ENCODE measurements at places on chromosomes 7 and 10. TPM values are rescaled to one million over a fixed set of nuclear protein-coding genes. Genes with fewer than 3 reads are reported as not detected.

- DNase-seq = peak; percentile 50
Observed at GRCh38 chr7:131302876-131303707, 24.6 kb upstream of the MKLN1 start.

DNA sequence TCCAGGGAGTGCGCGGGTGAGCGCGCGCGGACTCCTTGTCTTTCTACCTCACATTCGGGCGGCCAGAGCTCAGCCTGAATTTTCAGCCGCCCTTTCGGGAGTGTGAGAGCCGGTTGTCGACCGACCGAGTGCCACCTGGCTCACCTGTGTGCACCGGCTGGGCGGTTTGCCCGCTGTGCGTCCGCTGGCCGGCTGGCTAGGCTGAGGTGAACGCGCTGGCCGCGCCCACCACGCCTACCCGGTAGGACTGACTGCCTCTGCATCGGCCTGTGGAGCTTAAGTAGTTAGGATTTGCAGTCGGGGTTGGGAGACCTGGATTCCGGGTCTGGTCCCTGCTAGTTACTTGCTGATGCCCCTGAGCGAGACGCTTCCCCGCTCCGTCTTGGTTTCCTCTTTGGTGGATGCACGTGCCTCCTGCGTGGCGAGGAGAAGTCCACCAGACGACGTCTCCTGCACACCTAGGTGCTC, 553 bp downstream of the TSPAN15 start:
- DNase-seq = no peak

- peak; percentile 25 for DNase-seq
Observed at GRCh38 chr7:137717811-137718271, 128.9 kb downstream of the DGKI start.

DNA sequence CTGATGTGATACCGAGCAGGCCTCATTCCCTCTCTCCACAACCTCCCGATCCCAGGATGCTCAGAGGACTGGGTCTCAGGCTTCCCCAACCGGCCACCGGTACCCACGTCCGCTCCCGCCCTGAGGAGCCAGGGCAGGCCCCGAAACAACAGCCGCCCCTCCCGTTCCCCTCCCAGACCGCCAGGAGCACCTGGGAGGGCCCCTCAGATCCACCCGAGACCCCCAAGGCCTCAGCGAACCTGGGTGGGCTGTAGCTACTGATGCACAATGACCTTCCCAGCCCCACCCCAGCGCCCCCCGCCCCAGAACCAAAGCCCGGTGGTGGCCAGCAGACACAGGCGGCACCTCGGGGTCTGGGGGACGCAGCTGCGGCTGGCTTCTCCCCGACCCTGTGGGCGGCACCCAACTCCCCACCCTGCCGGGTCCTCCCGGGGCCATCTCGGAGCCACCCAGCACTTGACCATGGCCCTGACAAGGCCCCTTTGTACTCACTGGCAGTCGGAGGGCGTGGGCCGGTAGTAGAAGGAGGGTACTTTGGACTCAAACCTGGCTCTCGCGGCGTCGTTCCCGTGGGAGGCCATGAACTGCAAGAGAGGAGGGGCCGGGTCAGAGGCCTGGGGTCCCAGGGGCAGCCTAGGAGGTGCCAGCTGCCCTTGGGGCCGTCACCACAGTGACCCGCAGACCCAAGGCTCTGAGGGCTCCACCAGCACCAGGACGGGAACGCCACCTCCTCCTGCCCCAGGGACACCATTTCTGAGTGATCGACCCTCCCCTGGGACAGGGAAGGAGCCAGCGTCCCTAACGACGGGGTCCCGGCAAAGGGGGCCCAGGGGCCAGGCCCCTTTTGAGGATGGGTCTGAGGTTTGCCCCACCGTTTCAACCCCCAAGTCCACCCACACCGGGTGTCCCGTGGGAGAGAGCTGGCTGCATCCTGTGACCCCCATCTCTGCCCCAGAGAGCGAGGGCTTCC, 28.1 kb downstream of the ADAP1 start:
- DNase-seq = peak; percentile 18

DNA sequence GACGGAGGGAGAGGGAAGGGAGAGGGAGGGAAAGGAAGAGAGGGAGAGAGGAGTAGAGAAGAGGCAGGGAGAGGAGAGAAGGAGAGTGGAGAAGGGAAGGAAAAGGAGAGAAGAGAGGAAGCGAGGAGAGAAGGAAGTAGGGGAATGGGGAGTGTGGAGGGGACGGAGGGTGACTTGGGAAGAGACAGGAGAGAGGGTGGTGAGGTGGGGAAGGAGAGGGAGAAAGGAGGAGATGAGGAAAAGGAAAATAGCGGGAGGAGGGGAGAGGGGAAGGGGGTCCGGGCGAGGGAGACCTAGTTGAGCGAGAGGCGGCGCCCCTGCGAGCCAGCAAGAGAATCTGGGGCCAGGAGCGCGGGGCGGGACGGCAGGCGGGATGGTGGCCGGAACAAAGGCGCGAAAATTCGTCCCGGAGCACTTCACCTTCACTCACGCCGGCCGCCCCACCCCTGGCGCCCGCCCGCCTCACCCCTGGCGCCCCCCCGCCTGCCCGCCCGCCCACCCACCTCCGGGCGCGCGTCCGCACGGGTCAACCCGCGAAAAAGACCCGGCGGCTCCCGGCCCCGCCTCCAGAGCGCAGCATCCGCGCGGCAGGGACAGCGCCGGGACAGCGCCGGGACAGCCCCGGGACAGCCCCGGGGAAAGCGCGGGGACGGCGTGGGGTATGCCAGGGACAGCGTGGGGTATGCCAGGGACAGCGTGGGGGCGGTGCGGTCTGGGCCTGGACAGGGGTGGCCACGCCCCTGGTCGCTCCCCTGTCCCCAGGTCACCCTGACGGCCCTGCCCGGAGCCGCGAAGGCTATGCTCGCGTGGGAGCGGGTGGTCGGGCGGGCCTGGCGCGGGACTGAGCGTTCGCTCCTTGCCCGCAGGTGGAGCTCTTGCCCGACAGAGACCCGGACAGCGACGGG, 4.2 kb downstream of the VSTM2A start:
- DNase-seq = no peak

DNA sequence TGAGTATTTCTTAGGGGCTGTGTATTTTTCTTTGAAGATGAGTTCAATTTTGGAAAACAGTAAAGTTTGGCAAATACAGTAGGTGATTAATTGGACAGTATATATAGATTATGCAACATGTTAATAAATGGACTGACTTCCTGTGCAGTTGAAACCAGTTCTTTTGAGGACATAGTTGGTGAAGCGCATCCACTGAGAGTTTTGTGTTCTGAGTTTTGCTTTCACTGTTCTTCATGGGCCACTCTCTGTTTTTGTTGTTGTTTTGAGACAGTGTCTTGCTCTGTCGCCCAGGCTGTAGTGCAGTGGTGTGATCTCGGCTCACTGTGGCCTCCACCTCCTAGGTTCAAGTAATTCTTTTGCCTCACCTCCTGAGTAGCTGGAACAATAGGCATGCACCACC, 109.0 kb downstream of the SDHAF3 start:
- DNase-seq = no peak

- DNase-seq = no peak
Observed at GRCh38 chr7:75734586-75735458, 3.9 kb downstream of the HIP1 start.

GRCh38 chr7:100691676-100692577, 2.1 kb downstream of the GIGYF1 start:
- DNase-seq = peak; percentile 82

DNA sequence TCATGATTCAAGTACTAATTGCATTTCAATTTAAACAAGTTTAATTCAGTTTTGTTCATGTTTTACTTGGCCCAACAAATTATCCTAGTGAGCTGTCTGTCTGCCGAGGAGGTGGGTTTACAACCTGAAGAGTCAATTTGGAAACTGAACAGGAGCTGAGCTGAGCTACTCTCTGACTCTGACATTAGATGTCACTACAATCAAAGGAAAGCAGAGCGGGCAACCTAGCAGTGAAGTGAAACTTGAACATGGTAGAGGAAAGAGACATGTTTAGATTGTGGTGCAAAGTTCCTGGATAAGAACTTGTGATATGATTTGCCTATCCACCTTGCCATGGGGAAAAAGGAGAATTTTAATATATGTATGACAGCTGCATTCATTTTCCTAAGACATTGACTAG, 9.6 kb upstream of the AGR3 start:
- no peak for DNase-seq

GRCh38 chr7:21367537-21367936, 60.3 kb upstream of the SP4 start:
- DNase-seq = no peak

DNA sequence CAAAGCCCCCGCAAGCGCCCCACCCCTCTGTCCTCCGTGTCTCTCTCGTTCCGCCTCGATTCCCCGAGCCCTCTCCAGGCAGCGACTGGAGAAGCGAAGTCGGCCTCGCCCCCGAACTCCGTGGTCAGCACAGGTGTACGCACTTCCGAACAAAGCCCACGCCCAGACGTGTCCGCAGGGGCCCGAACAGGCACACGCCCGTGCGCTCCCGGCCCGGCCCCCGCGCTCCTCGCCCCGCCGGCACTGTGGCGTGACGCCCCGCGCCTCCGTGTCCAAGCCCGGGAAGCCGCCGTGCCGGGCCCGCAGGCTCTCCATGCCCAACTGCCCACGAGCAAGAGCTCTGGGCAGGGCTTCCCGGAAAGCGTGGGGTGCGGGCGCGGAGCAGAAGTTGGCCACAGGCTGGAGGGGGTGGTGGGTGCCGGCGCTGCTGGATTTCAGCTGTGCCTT, 662 bp downstream of the NRCAM start:
- no peak for DNase-seq

- peak; percentile 62 for DNase-seq
Observed at GRCh38 chr7:26078437-26079336, 73.3 kb upstream of the NFE2L3 start.

DNA sequence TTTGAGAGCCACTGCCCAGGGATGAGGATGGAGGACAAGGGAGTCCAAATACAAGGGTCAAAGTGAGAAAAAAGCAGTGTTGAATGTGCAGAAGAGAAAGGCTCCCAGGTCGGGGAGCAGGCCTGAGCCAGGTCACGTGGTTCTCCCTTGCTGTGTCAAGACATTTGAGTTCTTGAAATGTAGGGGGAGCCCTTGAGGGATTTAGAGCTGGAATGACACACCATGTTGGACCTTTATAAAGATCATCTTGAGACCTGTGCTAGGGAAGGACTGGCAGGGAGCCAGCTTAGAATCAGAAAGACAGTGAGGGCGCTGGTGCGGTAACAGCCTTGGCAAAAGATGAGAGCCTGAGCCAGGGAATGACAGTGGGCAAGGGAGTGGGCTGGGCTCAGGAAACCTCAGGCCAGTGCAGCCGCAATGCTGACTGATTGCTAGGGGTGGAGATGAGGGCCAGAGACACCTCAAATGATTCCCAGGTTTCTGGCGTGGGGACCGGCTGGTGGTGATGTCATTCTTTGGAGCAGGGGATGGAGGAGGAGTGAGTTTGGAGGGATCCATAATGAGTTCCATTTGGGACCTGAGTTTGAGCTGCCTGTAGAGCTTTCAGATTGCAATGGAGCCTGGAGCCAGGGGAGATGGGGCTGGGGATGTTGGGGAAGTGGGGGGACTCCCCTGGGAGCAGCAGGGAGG, 120.1 kb downstream of the PTPN20 start:
- no peak for DNase-seq

DNA sequence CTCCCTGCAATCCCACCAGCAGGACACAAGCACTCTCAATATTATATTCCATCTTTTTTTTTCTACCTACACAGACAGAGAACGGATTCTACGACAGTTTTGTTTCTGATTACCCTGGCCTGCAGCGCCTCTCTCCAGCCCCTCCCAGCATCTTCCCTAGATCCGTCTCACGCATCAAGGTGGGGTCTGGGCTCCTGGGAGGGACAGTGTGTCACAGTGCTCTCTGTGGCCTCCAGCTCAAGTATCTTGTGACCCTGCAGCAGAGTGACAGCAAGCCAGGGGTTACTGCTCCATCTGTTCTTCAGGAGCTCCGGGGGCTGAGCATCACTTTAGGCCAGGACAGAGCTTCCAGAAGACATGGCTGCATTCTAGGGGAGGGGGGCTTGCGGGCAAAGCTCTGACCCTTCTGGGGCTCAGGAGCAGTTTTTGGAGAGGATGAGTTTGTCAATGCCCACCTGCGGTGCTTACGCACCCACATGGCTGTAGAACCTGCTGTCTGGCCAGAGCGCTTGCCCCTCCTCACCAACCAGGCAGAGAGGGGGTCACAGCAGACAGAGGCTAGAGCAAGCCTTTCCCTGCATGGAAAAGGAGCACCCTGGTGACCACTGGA, 22.6 kb downstream of the MYO1G start:
- DNase-seq = no peak

GRCh38 chr7:45969940-45970339, 48.9 kb upstream of the IGFBP3 start:
- DNase-seq = no peak

DNA sequence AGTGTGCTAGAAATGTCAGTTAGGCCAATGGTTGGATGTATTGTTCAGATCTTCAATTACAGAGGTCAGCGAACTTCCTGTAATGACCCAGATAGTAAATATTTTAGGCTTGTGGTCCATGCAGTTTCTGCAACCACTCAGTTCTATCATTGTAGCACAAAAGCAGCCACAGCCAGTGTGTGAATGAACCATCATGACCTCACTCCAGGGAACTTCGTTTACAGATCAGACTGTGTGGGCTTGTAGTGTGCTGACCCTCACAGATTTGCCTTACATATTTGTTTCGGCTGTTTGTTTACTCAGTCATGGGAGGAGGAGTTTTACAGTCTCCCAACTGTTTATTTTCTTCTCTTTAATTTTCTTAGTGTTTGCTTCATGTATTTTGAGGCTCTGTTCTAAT, 55.4 kb downstream of the LANCL2 start:
- no peak for DNase-seq

- DNase-seq = no peak
Observed at GRCh38 chr10:21820952-21821351, 182.6 kb downstream of the DNAJC1 start.

DNA sequence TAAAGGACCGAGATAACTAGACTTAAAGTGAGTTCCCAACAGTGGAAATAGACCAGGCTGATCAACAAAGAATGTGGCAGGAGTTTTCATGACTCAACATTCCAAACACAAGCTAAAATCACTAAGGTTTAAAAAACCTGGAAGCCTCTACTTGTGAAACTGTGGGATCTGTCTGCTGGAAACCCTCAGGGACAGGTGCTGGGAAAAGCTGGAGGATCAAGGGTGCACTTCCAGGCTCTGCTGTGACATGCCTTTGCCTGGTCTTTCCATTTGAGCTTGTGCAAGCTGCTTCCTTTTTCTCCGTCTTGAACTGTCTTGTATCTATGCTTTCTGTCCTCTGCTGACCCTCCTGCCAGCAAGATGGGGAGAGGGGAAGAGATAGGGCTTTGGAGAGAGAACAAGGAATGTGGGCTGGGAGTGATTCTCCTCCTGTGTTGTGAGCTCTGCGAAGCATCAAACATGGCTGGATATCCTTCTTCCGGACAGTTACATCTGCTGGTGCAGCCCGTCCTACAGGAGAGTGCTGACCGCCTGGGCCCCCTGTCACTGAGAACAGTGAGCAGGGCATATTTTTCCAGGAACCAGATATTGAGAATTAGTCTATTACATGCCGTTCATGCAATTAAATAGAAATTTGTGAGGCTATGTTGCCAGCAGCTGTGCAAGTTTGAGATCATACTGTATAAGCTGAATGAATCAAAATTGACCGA, 25.5 kb downstream of the ARHGAP22 start:
- DNase-seq = no peak

TRIM50 gene
- total RNA-seq = 0.56 TPM

HOXA4 gene
- 1.0 TPM for total RNA-seq

OR2A5 gene
- not detected for total RNA-seq

CYP3A4 gene
- 0.34 TPM for total RNA-seq

TLX1 gene
- 0.21 TPM for total RNA-seq

LIPN gene
- not detected for total RNA-seq

Data from left cardiac atrium (tissue), 4 donors.